ENCODE measurements at places on chromosomes 7 and 10. TPM values are rescaled to one million over a fixed set of nuclear protein-coding genes. Genes with fewer than 3 reads are reported as not detected.

- DNase-seq = peak; percentile 72
Measured at GRCh38 chr10:110226926-110227641, 19.7 kb downstream of the MXI1 start.

- no peak for DNase-seq
Measured at GRCh38 chr7:29798422-29798821, 7.9 kb upstream of the WIPF3 start.

DNA sequence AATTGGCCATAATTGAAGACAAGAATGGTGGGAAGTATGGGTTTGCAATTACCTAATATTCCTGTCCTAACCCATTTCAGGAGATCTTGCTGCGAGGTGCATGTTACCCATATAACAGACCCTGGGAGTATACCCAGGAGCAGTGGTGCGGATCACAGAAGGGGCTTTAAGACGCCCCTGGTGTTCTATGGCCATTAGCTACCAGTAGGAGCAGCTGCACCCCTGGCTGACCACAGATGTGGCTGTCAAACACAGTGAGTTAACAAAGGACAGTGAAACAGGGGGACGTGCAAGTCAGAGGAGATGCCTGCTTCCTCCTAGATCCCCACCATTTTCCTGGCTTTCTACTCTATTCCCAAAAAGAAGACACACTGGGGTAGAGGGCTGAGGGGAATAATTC is 25.2 kb downstream of the AOC1 start:
- no peak for DNase-seq

DNA sequence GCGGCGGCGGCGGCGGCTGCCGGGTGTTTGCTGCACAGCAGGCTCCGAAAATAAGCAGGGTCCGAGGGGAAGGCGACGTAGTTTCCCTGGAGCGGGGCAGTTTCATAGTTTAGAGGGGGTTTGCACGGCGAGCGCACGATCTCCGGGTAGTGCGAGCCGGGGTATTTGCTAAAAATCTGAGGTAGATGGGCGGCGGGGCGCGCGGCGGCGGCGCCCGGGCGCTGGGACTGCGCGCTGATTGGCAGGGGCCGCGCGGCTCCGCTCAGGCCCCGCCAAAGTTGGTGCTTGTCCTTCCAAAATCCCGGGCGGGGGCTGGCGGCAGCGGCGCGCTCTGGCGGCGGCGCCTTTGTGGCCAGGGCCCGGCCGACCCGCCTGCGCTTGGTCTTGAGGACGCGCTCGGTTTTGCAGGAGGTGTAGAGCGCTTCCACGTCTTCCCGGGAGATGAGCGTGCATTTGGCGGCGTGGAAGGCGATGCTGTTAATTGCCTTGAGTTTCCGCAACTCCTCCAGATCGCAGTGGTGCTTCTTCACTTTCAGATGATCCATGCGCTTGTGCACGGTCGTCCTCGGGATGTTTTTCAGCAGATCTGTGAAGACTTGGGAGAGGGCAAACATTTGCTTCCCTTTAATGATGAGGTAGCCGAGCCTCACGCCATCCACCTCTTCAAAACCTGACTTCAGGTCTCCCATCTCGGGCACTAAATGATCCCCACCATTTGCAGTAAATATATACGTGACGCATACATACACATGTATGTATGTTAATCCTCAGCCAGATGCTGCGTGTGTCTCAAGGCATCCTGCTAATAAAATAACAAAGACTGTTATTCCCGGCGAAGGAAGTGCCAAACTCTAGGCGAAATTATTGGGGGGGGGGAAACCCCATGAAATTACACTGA is 8.1 kb downstream of the SKIDA1 start:
- DNase-seq = peak; percentile 45

- no peak for DNase-seq
Measured at GRCh38 chr7:38541440-38541839, 89.7 kb downstream of the AMPH start.

DNA sequence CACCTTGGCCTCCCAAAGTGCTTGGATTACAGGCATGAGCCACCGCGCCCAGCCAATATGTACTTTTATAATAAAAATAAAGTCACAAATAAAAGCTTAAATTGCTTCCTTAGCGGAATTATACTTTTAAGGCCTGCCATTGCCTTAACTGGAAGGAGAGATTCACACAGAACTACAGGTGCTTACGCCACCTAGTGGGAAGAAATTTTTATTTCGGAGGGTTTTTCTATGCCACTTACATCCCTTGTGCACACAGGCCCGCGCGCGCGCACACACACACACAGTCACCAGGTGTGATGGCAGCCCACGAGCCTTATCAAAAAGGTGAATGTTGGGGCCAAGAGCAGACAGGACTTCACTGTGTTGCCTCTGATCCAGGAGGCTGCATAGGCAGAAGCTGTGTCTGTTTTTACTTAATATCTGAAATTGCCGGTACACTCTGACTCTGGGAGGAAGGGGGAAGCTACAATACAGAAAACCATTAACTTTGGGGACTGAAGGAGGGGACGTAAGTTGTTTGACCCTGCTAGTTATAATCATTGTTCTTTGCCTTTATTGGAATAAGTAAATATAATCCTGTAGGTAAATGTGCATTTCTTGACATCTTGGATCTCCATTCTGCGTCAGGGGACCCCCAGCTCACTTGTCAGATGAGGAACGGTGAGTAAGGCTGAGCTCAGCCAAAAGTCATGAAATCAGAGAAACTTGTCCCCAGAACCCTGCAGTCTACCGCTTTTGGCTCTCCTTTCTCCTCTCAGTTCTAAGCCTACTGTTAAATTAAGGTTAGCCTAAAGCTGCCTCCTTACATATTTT is 87.1 kb downstream of the SLC16A9 start:
- peak; percentile 15 for DNase-seq

DNA sequence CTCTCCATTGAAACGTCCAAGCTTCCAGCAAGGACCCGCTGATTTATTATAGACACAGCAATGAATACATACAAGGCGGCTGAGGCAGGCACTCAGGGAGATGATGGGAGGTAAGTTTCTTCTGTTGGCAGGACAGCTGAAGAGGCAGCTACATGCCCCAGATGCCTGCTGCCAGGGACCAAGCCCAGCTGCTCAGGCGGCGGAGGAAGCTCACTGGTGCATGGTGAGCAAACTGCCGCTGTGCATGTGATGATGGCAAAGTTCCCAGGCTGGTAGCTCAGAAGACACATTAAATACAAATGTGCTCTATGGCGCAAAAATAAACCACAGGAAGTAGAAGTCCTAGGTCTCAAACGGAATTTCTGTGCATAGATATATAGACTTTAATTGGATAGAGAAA is 2.3 kb downstream of the DNTT start:
- DNase-seq = no peak

- DNase-seq = peak; percentile 28
Measured at GRCh38 chr7:105924945-105925344, 38.1 kb upstream of the CDHR3 start.

- no peak for DNase-seq
Measured at GRCh38 chr7:150323682-150324372, 482 bp upstream of the ACTR3C start.

Gene ICA1
- total RNA-seq = 4.6 TPM

Gene PNLIPRP2
- not detected for total RNA-seq

DNA sequence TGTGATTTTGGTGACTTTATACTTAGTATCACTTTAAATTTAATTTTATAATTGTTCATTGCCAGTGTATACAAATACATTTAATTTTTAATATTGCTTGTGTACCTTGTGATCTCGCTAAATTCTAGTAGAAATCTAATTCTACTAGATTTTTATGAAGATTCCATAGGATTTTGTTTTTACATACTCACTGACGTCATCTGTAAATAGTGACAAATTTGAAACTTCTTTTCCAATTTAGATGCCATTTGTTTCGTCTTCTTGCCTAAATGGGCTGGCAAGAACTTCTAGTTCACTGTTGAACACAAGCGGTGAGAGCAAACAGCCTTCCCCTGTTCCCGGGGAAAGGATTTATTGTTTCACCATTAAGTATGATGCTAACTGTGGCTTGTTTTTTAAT is 17.3 kb upstream of the PNLIPRP3 start:
- DNase-seq = no peak

- DNase-seq = no peak
Measured at GRCh38 chr7:116218051-116218645, 7.8 kb downstream of the TES start.

DNA sequence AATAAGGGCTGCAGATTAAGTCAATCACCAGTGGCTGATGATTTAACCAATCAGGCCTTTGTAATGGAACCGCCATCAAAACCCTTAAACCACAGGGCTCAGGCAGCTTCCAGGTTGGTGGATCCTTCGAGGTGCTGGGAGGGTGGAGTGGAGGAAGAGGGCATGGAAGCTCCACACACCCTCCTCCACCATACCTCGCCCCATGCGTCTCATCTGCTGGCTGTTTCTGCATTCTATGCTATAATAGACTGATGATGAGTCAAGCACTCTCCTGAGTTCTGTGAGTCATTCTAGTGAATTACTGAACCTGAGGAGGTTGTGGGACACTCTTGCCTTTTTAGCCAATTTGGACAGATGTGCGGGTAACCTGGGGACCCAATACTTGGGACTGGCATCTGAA is 43.9 kb downstream of the CHST15 start:
- DNase-seq = no peak

DNA sequence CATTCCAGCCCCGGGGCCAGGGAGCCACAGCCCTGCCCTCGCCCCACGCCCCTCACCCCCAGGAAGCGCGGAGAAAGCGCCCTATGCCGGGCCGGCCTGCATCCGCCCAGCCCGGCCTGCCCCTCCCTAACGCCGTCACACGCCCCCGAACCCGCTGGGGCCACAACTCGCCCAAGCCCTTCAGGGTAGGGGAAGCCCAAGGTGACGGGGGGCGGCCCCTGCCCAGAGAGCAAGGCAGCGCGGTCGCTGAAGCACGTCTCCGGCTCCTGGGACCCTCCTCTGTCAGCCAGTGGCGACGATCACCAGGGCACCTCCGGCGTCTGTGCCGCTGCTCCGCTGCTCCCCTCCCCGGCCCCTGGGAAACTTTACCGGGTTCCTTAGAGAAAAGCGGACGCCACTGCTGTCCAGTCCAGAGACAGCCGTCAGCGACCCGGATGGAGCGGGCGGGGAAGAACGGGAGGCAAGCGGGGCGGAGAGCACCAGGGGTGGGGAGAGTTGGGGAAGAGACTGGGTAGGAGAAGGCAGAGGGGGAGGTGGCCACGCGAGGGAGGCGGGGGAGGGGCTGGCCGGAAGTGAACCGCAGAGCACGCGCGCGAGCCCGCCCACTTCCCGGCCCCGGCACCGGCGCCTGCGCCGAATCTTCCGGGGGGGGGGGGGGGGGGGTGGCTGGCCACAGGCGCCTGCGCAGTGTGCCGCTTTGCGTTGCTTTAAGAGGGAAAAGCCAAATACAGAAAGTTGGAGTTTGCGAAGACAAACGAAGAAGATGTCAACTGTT is at the start of gene HERC4:
Gene HERC4 (minus strand): TSS at position 509 of the 775 bp plus-strand sequence. CDS start 2,175 bp downstream, outside the sequence.
- peak; percentile 91 for DNase-seq

Gene MOGAT3
- not detected for total RNA-seq

DNA sequence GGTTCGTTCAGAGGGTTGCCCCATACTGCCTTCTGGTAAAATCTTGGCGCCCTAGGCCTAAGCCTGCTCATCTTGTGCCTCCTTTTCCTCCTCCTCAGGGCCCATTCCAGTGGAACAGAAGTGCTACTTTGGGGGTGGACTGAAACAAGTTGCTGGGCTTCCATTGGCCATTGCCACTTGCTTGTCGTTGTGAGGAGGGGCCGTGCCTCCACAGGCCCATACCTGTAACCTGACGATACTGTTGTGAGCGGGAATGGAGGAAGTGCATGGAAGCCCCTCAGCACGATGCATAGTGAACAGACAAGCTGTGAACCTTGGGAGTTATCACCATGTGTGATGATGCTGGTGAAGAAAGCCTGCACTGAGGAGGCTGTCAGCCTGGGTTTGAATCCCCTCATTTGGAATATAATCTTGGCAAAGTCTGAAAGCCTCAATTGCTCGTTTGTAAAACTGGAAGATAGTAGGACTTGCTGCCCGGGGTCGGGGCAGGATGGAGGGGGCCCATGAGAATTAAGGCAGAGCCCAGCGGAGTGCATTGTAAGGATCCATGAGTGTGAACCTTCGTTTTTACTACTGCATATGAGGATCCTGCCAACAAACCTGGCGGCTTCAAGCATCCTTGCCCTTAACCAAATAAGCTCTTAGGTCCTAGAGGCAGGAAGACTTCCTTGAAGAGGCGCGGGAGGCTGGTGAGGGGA is 671 bp upstream of the PAPSS2 start:
- no peak for DNase-seq

Measured in activated T-cell treated with anti-CD3 and anti-CD28 coated beads, Interleukin-2, amount 50 U/mL, for 72 hours (primary cell).